CD4-positive, alpha-beta T cell treated with Interleukin-17A for 4 hours (primary cell): ENCODE measurements at places on chromosomes 13 and 19.

- DNase-seq = no peak
Observed at GRCh38 chr13:77353995-77354394, 27.1 kb upstream of the MYCBP2 start.

DNA sequence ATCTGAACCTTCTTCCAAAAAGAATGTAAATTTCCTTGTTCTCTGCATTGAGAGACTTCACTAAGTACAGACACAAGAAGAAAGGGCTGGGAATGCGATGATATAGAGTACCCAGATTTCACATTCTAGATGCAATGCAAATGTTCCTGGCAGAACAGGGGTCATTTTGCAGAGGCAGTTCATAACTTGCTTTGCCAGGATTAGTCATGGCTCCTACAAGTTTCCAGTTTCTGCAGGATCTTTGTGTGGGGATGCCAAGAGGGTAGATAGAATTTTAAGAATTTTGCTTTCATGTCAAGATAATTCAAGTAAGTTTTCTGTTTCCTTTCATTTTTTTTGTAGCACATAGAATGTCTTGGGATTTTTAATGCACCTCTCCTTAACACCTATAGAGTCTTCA, 181.2 kb downstream of the FGF9 start:
- no peak for DNase-seq

DNA sequence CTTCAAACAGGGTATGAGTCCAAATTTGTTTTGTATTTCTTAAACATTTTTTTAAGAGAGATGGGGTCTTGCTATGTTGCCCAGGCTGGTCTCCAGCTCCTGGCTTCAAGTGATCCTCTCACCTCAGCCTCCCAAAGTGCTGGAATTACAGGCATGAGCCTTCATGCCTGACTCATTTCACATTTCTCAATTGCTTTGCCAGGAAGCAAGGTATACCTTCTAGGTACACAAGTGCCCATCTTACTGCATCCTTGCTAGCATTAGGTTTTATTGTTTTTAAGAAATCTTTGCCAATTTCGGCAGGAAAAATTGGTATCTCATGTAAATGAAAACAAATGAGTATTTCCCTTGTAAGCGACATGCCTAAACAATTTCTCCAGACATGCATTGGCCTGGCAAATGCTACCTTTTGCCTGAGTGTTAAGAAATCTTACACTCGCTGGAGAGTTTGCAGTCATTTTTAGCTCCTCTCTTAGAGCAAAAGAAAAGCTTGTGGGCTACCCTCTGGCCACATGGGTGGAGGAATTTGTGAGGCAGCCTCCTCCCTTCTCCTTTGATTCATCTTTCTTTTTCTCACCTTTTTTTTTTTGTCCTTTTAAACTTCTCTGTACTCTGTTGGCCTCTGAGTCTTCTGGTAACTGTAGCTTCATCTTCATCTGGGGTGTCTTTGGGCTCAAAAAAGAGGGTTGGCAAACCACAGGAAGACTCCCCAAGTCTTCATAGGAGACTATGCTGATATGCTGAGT, 33.0 kb downstream of the ACTL9 start:
- no peak for DNase-seq

- no peak for DNase-seq
Observed at GRCh38 chr13:95418946-95419345, 117.7 kb upstream of the ABCC4 start.

DNA sequence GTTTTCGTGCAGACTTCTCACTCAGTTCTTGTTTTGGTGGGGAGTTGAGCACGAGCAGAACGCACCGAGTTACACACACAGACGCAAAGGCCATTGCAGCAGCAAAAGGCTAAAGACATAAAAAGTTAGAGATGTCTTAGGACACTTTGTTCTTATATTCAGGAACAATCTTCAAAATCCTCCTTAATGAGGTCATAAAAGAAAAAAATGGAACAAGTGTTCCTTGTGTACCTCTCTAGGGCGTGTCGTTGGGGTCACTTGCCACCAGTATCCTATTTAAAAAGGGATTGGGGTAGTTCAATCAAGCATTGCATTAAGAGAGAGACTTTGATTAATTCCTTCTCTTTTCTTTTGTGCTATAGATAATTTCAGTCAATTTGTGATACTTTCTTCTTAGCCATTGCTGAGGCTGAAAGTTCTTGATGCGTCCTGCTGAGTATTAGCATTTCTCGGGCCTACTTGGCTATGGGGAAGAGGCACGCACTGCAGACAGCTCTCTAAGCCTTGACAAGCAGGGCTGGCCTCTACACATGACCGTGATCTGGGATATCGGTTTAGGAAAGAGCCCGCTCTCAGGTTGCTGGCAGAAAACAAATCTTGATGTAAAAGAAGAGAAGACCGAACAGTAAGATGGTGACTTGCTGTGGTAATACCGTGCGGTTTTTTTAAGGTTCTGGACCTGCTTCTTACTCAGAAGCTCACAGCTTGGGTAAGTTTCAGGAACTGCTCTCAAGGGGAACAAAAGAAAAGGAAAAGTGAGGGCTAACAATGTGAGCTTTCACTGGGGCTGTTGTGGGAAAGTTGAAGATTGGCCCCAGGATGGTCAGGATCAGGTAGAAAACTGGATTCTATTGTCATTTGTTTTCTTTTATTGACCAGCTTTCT, 223.6 kb downstream of the TM9SF2 start:
- DNase-seq = no peak

DNA sequence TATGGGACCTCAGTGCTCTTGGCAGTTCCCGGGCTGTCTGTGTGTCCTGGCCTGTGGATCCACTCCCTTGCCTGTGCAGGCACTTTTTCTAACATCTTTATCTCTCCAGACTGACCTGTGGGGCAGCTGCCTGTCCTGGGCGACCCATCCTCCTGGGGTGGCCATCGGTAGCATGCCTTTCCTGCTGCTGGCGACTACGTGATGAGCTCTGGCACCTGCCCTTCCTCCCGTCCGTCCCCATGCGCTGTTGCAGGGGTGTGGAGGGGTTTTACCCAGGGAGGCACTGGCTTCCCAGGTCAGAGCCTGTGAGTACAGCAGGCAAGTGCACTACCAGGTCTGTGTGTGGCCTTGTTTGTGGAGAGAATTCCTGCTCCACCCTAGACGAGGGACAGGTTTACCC, 93.3 kb downstream of the KDM4B start:
- DNase-seq = no peak
